ENCODE measurements at places on chromosomes 11 and 22.
A peak's percentile ranks its signal among the peaks of the same experiment; 100 is the strongest.

- DNase-seq = no peak
These were observed 11.3 kb downstream of the TRMU start for GRCh38 chr22:46346680-46347405.

- DNase-seq = no peak
These were observed 919.3 kb downstream of the NTM start for GRCh38 chr11:132289590-132290256.

DNA sequence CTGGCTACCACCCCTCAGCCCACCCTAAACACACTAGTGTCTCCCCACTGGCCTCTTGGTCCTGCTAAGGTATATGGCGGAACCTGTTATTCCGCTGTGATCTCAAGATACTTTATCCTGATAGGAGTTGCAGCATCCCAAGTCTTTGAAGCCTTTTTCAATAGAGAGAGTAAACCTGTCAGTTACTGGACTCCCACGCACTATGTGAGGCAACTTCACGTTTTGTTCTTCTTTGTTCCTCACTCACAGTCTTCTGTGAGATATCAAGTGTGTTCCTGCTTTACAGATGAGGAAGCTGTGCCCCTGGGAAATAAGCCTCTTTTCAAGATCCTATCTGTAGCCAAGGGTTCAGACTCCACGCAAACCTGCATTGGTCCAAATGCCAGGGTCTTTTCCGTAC is 127.8 kb downstream of the MYO18B start:
- DNase-seq = no peak

DNA sequence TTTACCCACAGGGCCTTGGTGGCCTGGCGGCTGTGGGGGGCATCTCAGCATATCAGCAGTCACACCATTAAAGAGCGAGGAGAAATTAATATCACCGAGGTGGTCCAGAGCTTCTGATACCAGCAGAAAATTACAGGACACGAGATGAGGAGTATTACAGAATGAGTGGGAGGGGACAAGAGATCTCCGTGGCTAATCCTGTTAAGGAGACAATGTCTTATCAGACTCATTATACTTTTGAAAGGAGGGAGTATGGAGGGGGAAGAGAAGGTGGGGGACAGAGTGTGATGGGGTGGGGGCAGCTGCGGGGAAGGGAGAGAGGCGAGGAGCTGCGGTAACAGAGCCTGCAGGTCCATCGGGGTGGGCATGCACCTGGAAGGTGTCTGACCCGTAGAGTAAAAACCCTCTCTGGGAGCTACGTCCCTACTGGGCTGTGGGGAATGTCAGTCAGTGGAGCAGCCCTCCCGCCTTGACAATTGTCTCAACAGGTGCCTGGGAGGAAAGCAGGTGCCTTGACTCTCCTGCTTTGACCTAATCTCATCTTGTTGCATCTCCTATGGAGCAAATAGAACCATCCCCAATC is 224.2 kb downstream of the CEP164 start:
- DNase-seq = no peak

DNA sequence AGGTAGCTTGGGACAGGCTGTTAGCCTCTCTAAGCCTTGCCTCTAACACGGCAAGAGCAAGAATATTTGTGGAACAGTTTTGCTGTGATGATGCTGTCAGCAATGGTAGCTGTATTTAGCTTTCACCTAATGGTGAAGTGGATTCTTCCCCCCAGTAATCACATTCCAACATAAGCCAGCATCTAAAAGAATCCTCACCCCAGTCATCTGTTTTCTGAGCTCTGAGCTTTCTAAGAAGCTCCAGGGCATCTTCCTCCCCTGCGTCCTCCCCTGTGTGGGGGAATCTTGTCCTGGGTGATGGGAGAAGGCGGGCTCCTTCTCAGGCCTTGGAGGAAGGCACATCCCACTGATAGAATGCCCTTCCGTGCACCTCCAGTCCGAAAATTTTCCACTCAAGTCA is 367.6 kb downstream of the BRD1 start:
- DNase-seq = no peak

GRCh38 chr22:22761963-22762772 is 117.8 kb downstream of the GGTLC2 start:
- DNase-seq = no peak

- DNase-seq = no peak
These were observed 295.6 kb downstream of the NELL1 start for GRCh38 chr11:20964985-20965384.

DNA sequence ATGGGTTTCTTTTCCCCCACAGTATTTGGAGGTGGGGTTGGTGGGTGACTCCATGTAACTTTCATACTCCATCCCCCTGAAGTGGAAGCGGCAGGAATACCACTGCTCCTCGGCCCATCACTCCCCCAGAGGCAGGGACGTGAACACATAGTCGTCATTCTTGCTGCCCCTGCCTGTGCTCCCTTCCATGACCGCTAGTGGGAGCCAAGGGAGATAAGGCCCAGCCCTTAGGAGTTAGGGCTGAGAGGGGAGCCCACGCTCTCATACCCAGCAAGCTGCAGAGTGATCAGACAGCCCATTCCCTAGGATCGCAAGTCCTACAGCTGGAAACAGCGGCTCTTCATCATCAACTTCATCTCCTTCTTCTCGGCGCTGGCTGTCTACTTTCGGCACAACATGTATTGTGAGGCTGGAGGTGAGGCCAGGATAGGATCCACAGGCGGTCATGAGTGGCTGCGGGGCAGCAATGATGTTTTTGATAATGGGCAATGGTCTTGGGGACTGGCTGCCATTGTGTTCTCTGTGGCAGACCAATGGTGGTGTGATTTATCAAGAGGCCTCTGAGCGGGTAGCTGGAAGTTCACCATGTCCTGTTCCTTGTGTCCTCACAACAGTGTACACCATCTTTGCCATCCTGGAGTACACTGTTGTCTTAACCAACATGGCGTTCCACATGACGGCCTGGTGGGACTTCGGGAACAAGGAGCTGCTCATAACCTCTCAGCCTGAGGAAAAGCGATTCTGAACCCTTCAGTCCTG is 15.9 kb downstream of the RHOG start:
- peak; percentile 87 for DNase-seq

GRCh38 chr11:12403122-12403996 is 26.0 kb downstream of the PARVA start:
- no peak for DNase-seq

GRCh38 chr11:102367364-102367763 is 20.4 kb downstream of the BIRC2 start:
- no peak for DNase-seq

GRCh38 chr11:57230791-57231538 is 6.1 kb downstream of the APLNR start:
- peak; percentile 28 for DNase-seq

DNA sequence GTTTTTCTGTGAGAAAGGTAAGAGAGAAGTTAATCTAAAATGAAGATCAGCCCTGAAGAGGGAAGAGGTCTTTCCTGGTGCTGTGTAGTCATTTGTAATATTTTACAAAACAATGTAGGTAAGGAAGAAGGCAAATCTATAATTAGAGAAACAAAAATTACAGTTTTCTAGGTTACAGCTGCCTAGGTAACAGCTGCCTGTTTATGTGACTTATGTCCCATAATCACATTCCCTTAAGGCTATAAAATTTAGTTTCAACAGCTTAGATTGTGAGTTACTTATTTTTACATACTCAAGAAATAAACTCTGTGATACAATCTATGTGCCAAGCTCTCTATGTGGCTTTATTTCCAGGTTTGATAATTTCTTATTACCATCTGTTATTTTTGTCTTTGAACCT is 19.8 kb downstream of the LUZP2 start:
- no peak for DNase-seq

DNA sequence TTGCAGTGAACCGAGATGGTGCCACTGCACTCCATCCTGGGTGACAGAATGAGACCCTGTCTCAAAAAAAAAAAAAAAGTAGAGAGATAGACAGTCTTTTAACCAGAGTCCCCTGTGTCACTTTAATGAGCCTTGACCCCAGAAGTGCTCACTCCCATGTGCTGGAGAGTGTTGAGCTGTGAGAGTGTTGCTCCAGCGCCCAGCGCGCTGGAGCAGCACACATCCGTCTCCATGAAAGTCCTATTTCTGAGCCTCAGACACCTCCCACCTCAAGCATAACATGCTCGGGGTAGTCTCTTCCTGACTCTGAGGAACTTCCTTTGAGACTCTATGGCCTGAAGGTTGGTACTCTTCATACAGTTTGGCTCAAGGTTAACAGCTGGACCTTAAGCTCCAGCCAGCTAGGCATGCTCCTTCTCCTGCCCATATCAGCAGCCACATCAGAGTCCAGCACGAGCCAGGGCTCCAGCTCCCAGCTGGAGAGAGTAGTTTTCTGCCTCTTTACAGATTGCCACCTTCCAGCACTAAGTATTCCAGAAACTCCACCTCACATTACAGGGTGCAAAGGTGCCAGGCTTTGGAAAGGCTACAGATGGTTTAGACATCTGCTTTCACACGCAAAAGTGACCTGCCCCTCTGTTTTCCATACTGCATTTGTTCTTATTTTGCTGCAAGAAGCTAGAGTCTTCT is 29.4 kb upstream of the UBASH3B start:
- DNase-seq = no peak

DNA sequence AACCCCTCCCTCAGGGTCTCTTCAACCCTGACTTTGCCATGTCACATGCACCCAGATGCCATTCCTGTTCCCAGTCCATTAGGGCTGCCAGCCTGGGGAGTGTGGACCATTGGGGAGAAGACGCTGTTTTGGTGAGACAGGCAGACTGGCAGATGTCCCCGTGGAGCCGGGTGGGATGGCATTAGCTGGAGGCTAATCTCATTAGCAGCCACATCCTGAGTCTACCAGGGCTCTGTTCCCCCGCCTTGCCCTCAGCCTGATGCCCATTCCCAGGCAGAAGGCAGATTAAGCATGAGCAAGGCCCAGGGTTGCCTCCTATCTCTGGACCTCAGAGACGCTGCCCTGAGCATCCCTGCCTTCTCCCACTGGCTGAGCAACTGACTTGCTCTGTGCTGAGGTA is 46.4 kb upstream of the ALX4 start:
- DNase-seq = no peak

DNA sequence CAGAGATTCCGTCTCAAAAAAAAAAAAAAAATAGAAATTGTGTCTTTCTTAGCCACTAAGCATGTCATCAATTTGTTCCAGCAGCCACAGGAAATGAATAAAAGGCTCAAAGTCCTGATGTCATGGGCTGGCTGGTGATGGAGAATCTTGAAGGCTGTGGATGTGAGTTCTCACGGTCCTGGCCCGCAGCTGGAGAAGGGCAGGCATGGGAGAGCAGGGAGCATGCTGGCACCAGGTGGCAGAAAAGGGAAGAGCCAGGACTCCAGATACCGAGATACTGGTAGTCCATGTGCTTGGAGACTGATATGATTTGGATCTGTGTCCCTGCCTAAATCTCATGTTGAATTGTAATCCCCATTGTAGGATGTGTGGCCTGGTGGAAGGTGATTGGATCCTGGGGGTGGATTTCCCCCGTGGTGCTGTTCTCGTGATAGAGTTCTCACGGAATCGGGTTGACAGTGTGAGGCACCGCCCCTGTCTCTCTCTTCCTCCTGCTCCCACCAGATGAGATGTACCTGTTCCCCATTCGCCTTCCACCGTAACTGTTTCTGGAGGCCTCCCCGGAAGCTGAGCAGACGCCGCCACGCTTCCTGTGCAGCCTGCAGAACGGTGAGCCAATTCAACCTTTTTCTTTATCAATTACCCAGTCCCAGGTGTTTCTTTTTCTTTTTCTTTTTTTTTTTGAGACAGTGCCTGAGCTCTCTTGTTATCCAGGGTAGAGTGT is 18.1 kb downstream of the MRGPRD start:
- DNase-seq = peak; percentile 32

GRCh38 chr11:44404301-44404700 is 94.4 kb upstream of the ALX4 start:
- DNase-seq = no peak

DNA sequence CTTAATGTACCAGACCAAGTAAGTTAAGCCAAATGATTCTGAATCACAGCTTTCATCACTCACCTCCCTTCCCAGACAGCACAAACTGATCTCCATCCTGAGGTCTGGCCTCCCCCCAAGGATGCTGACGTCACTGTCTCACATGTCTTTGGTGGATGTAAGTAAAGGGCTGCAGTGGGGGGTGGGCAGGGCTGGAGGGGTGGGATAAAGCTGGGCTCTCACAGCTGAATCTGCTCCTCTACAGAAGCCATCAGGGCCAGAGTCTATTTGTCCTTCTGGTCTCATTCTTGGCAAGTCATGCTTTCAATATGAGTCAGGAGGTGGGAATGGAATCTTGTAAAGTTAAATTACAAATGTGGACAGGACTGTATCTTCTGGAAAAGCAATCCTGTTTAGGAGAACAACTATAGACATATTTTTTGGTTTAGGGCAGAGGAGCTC is 32.7 kb downstream of the P4HA3 start:
- DNase-seq = no peak

- DNase-seq = no peak
These were observed 133.9 kb downstream of the FBXO7 start for GRCh38 chr22:32608494-32608893.

DNA sequence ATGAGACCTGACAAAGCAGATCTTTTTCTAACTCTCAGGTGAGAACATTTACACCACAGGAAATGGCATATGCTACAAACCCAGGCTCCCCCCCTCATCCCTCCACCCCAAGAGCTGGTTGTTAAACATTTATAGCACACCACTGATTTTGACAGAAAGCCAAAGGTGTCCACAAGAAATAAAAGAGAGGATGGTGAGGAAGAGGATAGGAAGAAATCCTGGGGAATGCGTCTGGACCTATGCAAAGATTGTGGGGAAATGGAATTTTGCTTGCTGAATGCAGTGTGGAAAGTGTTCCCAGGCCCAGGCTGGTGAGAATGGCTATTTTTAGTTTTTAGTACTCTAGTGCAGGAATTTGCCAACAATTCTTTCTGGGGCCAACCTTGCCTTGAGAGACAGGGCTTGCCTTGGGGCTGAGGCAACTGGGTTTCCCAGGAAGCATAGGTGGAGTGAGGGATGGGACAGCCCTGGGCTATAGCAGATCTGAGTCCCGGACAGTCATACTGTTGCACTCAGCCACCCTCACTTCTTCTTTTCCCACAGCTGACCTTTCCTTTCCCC is 163.9 kb downstream of the ADAMTS15 start:
- DNase-seq = no peak

GRCh38 chr11:12507391-12507790 is 130.0 kb downstream of the PARVA start:
- no peak for DNase-seq

DNA sequence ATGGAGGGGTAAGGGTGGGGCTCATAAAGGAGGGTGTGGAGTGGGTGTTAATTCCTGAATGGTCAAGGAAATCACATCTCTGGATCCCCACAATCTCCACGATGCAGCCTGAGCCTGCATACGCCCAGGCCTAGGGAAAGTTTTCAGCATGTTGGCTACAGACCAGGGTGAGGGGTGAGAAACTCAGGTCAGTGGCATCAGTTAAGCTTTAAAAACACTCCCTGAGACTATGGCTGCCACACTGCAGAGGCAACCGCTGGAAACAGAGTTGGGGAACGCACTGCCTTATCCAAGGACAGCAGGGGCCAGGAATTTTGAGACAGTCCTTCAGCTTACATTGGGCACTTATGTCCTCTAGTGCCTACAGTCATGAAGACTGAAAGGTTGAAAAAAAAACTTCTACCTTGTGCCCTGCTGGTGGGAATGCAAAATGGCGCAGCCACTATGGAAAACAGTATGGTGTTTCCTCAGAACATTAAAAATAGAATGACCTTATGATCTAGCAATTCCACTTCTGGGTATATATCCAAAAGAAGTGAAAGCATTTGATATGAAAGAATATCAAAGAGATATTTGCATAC is 19.7 kb downstream of the DKK3 start:
- no peak for DNase-seq

Data from iPS-NIHi11 (cell line).